ENCODE measurements at places on chromosomes 11 and 22.

DNA sequence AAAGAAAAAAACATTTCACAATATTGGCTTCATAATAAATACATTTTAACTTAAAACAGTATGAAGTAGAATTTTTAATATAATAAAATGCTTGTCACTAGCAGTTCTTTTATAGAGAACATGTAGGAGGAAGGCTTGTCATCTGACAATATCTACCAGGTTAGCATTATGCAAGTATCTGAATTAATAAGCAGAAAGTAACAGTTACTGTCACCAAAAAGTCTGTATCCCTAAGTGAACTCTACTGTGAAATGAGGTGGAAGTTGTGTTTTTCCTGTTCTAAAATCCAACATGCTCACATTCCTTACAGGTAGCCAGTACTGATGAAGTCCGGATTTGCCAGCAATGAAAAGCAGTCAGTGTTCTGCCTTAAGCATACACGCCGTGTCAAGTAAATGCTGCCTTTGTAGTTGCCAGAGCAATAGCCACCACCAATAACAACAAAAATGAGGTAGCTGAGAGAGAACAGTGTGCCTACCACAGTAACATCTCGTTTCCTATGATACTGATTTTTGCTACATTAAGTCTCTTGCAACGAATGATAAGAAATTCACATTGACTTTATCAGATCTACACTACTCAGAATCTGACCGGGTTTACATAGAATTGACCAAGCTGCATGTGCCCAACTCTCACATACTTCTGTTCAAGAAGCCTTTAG lies 95.5 kb downstream of the SIK3 start:
- no peak for DNase-seq

GRCh38 chr11:48081151-48082010 lies 101.0 kb downstream of the PTPRJ start:
- DNase-seq, result no peak

DNA sequence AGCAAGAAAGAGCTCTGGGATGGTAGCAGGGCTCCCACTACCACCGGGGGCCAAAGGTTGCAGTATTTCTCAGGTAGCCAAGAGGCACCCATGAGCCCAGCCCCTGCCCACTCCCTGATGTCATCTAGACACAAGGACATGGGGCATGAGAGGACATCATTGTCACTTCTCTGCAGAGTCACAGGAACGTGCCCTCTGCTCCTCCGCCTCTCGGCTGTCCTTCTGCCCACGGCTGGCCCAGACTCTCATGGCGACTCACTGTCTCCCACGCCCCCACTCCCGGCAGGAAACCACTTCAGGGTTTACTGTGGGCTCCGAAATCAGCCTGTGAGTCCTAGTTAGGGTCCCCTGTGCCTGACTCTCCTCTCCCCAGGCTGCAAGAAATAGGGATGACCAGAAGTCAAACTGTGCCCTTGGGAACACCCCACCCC lies 1.8 kb upstream of the GAL start:
- no peak for DNase-seq

DNA sequence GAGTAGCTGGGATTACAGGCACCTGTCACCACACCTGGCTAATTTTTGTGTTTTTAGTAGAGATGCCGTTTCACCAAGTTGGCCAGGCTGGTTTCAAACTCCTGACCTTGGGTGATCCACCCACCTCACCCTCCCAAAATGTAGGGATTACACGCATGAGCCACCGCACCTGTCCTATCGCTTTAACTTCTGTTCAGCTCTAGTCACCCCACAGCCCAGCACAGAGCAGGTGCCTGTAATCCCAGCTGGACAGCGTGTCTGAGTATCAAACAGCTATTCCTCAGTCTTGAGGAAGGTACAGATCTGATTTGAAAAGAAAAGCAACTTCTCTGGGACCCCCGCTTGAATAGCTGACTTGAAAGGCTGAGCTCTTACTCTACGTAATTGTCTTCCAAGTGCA lies 149.1 kb downstream of the CTTN start:
- DNase-seq, result no peak

DNA sequence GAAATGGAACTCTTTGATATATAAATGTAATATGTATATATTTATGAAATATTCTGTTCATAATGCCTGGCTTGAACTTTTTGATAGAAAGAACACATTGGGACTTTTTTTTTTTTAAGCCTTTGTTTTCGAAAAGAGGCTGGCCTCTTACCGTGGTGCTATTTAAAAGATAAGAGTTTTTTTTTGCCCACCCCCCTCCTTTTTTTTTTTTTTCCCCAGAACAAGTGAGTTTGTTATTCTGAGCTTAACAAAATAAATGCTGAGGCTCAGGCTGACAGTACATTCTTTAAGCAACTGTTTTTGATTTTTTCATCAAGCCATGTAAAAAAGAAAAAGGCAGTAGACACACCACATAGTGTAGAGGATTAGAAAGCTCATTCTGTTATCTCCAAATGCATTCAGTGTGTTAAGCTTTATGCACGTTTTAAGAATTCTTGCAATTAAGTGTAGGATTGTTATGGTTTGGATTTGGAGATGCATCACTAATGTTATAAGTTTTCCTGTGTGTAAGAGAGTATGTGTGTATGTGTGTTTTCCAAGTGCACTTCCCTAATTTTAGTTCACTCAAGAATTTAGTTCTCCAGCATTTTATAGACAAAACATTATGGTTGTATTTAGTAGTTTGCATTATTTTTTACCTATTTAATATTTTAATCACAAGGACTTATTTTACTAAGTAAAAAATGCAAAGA lies 12.0 kb downstream of the PDHX start:
- DNase-seq, result no peak
